CD4-positive, alpha-beta T cell treated with Interferon gamma for 1 hour (primary cell): ENCODE measurements at places on chromosomes 12 and 14.
A peak's percentile ranks its signal among the peaks of the same experiment; 100 is the strongest.

DNA sequence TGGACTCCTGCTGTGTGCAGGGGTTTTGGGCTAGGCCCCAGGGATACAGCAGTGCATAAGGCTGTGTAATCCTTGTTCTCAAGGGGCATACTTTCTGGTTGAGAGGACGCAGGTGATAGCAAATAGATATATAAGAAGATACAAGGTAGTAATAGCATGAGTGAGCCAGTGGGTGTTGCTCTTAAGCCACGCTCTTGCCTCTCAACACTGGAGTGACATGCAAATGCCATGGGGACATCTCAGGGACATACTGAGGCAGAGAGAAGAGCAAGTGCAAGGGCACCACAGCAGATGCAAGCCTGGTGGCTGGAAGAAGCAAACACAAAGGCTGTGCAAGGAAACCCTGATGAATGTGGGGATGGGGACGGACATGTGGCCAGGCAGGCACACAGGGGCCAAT is 223.3 kb downstream of the CHST11 start:
- peak; percentile 30 for DNase-seq

DNA sequence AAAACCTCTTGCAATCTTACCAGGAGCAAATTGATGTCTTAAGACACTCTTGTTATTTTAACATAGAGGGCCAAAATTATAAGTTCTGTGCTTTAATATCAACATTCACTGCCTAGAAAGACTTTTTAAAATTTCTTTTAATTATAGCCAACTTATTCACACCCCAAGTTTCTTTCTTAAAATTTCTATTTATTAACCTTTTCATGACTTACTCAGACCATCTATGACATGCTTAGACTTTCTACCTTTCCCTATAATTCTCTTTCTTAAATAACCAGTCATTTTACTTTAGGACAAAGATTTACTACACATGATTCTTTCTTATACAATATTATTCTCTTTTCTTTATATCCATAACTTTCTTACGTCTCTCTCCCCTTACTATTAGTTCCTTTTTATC is 220.4 kb downstream of the NUBPL start:
- no peak for DNase-seq

- no peak for DNase-seq
Measured at GRCh38 chr12:32248441-32249140, 141.9 kb downstream of the BICD1 start.

GRCh38 chr14:78519863-78520262 is 349.7 kb downstream of the NRXN3 start:
- no peak for DNase-seq

DNA sequence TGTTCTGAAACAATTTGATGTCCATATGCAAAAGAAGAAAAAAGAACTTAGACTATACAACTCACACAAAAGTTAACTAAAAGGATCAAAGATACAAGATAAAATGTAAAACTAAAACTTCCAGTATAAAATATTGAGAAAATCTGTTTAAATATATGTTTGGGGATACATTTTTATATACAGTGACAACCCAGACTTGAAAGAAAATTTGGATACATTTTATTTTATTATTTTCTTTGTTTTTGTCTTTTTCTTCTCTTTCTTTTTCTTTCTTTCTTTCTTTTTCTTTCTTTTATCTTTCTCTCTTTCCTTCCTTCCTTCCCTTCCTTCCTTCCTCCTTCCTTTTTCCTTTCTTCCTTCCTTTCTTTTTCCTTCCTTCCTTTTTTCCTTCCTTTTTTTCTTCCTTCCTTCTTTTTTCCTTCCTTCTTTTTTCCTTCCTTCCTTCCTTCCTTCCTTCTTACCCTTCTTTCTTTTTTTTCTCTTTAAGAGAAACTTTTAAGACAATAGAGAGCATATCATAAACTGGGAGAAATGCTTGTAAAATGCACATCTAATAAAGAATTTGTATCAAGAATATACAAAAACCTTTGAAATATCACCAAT is 954.5 kb upstream of the LRFN5 start:
- DNase-seq = no peak

DNA sequence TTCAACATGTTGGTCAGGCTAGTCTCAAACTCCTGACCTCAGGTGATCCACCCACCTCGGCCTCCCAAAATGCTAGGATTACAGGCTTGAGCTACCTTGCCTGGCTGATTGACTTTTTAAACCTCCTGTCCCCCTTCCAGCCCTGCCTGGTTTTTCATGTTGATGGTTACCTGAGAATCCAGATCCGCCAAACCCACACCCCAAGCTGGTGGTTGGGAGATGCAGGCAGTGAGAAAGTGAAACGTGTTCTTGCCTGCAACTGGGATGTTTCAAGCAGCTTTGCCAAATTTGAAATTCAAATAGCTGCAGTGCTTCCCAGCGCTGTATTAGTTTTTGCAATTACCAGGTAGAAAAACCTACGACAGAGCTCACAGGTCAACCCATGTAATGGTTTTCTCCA is 238.3 kb upstream of the PWP1 start:
- DNase-seq = no peak

DNA sequence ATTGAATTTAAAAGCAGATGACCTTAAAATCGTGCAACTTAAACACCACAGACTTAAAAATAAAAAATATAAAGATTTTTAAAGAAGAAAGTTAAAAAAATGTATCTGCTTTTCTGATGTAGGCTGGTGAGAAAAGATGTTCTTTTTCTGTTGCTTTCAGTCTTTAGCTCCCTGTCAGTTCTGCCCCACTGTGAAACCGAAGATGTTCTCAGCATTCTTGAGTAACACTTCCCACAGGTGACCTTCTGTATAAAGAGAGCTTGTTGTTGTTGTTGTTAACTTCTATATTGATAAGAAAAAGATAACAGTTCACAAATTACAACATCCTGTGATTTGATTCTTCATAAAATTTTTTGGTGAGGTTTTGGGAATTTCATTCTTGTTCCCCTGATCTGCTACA is 377.9 kb upstream of the RGS6 start:
- no peak for DNase-seq

DNA sequence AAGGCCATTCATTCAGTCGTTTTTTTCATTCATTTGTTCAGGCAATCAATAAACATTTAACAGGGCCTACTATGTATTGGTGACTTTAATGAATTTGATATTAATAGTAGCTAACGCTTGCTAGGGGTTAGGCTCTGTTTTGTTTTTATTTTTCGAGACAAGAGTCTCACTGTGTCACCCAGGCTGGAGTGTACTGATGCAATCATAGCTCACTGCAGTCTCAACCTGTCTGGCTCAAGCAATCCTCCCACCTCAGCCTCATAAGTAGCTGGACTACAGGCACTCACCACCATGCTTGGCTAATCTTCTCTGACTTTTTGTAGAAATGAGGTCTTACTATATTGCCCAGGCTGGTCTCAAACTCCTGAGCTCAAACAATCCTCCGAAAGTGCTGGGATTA is 25.6 kb upstream of the MED13L start:
- no peak for DNase-seq

DNA sequence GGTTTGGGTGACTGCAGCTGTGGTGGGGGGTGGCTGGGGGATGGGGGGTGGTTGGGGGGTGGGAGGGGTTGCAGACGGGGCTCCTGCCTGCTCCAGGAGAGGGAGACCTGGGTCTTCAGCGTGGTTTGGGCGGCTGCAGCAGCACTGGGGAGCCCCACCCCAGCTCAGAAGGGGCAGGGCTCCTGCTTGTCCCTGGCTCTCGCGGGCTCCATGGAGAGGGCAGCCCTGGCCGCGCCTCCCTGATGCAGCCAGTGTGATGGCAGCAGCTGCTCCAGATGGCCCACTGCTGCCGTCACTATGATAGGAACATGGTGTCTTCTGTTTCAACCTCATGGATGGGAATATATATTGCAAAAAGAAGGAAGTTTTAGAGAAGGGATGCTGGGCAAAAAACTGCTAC is 22.9 kb downstream of the TRHDE start:
- DNase-seq = no peak

DNA sequence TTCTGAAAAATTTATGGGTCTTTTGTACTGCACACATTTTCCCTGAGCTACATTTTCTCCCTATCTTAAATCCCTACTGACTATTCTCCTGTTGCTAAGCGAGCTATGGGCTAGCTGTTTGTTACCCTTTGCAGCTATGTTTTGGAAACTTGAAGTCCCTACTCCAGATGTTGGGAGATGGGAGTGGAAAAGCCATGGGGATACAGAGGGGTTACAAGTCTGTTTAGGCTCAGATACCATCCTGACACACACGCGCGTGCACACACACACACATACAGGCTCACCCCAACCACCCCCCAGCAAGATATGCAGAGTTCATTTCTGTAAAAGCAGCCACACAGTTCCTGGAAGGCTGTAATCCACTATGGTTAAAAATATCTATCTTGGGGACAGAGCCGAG is 15.8 kb downstream of the ATP5MC2 start:
- no peak for DNase-seq

- peak; percentile 22 for DNase-seq
Measured at GRCh38 chr12:62466018-62466593, 520 bp upstream of the MON2 start.
